ENCODE measurements at places on chromosomes 7 and 10.
A peak's percentile ranks its signal among the peaks of the same experiment; 100 is the strongest.

- peak; percentile 32 for DNase-seq
Observed at GRCh38 chr7:17380736-17381662, 82.5 kb downstream of the AHR start.

DNA sequence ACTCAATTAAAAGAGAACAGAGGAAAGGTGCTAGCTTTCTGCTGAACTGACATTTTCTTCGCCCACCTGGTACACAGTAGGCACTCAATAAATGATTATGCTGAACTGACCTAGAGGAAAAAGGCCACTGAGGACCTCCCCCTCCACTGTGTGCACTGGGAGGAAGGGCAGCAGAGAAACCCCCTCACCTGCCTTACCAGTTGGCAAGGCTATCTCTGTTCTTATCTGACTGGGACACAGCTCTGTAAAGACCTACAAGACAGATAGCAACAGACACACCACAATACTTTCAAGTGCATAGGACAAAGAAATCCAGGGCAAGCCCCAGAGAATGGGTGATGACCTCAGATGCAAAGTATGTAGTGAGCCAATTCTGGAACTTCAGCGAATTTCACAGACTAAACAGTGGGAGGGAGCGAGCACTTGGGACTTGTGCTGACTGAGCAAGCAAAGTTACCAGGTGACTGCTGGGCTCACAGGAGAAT is 30.4 kb downstream of the PDLIM1 start:
- peak; percentile 74 for DNase-seq

GRCh38 chr7:72030994-72031667 is 381.0 kb downstream of the CALN1 start:
- DNase-seq: no peak

GRCh38 chr10:76354921-76355320 is 923.5 kb downstream of the LRMDA start:
- DNase-seq: no peak

- DNase-seq: no peak
Observed at GRCh38 chr7:143493751-143494150, 16.1 kb downstream of the TAS2R41 start.

DNA sequence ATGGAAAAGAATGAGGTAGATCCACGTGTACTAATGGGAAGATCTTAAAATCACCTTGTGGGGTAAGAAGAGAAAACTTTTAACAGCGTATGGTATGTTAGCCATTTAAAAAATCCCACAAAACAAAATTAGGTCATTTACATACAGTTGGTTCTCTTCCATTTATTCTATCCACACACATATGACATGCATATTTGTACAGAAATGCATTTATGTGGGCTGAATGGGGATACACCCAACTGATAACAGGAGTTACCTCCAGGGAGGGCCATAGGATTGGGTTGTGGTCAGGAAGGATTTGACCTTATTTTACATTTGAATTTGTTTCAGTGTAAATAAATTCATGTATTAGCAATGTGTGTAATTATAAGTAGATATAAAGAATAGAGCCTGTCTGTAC is 71.5 kb downstream of the MCMBP start:
- no peak for DNase-seq

GRCh38 chr10:111107023-111107422 is 30.2 kb downstream of the ADRA2A start:
- no peak for DNase-seq

GRCh38 chr10:72542396-72542815 is 83.5 kb downstream of the MICU1 start:
- no peak for DNase-seq
